Activated CD4-positive, alpha-beta T cell treated with anti-CD3 and anti-CD28 coated beads, Interleukin-2, amount 50 U/mL, for 48 hours (primary cell): ENCODE measurements at places on chromosomes 12 and 14.

GRCh38 chr12:770479-770878, 18.1 kb downstream of the WNK1 start:
- DNase-seq: no peak

- peak; percentile 58 for DNase-seq
Measured at GRCh38 chr14:91867316-91867988, at the start of gene TC2N. Gene TC2N (minus strand): TSS chr14:91867536. CDS start chr14:91813769, 53,767 bp downstream.

DNA sequence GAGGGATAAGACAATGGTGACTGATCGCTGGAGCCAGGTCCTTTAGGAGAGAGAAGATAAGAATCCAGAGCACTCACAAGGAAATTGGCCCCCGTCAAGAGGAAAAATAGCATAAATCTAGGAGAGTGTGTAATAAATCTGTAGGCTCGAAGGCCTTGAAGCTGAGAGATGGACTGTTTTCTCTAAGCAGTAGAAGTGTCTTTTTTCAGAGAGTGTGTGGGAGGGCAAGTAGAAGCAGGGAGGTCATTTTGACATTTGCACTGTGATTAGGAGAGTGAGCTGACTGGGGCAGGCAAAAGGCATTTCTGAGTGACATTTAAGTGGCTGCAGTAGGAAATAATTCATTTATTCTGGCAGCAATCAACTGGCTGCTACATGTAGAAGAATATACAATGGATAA, 78.0 kb upstream of the DDHD1 start:
- no peak for DNase-seq

DNA sequence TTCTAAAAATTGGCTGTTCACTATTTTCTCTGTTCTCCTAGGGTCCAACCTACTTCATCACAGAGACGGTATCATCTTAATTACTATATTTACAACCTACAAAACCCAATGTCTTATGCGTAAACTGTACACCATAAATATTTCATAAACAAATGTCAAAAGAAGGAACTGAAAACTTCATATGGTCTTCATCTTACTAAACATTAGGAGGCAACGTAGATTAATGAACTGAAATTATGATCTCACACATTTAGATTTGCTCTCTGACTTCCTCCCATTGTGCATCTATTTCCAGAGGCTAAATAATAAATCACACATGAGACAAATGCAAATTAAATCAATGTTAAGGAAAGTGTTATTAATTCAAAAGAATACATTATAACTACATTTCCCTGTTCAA, 1850.6 kb upstream of the SEL1L start:
- DNase-seq: no peak

DNA sequence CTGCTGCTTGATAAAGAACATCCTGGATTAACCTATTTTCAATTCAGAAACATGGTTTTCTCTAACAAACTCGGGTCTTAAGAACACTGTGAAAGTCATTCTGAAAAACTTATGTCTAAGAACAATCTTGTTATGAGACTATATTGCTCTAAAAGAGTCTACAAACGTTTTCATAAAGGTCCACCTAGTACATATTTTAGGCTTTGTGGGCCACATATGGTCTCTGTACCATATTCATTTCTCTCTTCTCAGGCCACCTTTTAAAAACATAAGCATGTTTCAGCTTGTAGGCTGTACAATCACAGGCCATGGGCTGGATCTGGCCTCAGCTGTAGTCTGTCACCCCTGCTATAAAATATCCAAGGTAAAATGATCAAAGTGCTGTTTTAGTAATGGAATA, 39.9 kb downstream of the PPP4R3A start:
- no peak for DNase-seq

DNA sequence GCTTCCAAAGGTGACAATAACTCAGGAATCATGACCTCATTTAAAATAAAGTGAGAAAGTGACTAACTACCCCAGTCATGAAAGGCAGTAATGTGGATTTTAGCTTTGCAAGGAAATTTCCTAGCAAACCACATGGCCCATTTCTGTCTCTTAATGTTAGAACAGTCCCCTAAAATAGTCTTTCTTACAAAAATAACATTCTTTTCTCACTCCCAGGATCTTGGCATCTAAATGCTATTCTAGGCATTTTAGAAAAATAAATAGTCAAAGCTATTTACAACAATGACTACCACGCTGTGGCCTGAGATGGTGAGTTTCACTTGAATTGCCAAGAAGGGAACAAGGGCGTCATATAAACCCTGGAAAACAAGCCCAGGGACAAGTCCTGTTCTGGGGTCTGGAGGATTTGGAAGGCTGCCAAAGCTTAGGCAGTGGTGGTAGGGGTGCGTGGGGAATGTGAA, 101.2 kb upstream of the CCDC175 start:
- DNase-seq: no peak

DNA sequence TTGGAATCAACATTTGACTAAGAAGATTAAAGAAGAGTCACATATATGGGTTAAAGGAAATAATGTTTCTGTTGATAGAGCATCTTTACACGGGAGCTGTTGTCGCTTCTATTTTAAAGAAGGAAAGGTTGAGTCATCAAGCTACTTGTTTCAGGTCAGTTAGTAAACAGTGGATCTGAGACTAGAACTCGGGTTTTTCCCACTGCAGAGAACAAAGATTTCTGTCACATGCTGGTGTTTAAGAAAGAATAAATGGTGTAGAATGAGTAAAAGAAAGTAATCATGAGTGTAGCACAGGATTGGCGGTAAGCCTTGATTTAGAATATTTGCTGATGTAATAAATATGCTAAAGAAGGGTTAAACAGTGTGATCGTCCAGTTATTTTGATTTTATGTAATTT, 455.5 kb downstream of the AEBP2 start:
- DNase-seq: no peak

DNA sequence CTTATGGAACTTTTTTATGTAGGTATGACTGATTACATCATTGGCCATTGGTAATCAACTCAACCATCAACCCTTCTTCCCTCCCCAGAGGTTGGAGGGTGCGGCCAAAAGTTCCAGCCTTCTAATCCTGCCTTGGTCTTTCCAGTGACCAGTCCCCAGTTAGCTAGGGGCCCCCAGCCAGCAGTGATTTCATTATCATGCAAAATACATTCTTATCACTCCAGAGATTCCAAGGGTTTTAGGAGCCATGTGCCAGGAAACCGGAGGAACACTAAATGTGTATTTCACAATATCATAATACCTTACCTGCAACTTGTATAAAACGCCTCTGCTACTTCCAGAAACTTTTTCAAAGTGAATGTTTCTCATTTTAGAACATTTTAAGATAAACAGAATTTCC, 181.5 kb upstream of the PELI2 start:
- DNase-seq: no peak

DNA sequence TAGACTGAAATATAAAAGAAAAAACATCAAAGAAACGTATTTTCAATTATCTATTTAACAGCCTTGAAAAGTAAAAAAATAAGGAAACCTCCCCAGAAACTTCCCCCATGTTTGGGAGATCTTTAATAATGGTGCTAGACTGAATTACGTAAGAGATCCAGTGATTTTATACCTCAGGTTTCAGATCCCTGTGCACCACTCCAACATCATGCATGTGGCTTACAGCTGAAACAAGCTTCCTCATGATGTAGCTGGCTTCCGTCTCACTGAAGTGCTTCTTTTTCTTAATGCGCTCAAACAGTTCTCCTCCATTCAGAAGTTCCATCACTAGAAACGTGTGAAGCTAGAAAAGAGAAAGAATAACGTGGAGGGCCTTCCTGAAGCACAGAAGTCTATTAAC, 78.0 kb upstream of the TTC7B start:
- DNase-seq: no peak

DNA sequence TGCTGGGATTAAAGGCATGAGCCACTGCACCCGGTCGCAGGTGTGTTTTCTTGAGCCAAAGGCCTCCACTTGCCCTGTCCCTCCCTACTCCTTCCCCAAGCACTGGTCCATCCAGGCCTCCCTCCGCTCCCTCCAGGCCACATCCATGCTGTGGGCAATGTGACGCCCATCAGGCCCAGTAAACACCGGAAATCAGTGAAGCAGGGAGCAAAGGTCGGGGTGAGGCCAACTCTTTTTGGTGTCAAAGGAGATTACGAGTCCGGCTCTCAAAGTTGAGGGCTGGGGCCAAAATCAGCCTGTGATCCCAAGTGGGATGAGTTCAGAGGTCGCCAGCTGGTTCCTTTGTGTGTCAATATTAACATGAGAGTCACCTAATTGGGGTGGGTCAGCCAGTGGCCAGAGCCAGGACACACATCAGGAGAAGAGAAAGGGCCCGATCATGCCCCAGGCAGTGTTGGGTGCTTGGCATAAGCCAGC, 195.7 kb downstream of the RBM19 start:
- DNase-seq: no peak

- no peak for DNase-seq
Measured at GRCh38 chr14:104927432-104927816, 2.7 kb downstream of the PLD4 start.

DNA sequence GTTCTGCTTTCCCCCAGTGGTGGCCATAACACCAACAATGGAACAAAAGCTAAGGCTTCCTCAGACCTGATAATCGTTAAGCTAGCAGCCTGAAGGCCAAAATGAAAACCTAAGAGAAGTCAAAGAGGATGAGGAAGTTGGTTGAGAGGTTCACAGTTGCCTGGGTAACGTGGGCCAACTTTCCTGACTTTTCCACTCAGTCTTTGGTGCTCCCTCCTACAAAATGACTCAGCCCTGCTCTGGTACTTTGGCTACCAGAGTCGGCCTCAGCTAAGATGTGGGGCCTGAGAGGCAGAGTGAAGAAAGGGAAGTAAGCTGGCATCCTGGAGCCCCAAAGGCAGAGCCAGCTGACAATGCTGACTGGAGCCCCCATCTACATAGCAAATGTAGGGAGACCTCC, 14.9 kb upstream of the FKBP11 start:
- no peak for DNase-seq

- no peak for DNase-seq
Measured at GRCh38 chr12:60349232-60349978, 753.6 kb downstream of the SLC16A7 start.

- DNase-seq: no peak
Measured at GRCh38 chr14:38404616-38405015, 148.7 kb upstream of the CLEC14A start.
